ENCODE measurements at places on chromosomes 1 and 21.
A peak's percentile ranks its signal among the peaks of the same experiment; 100 is the strongest.

- DNase-seq, result peak; percentile 11
Measured at GRCh38 chr1:153288634-153289275, 24.0 kb downstream of the PGLYRP3 start.

GRCh38 chr1:71080230-71080738 lies 551 bp downstream of the ZRANB2 start:
- DNase-seq, result no peak

GRCh38 chr21:42125571-42126544 lies 54.7 kb downstream of the UMODL1 start:
- DNase-seq, result no peak

DNA sequence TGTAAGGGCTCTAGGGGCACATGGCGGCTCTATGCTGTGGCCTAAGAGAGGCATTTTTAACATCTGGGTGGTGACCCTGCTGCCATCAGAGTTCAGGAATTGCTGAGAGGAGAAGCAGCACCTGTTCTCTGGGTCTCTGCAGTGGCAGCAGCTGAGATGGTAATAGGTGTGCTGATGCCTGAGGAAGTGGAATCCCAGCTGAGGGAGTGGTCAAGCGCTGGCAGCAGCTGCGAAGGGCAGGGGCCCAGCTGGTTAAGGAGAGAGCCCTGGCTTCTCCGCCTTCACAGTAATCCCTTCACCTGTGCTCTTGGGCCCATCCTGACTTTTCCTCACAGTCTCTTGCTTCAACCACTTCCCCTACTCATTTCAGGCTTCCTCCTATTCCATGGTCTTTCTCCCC lies 39.8 kb downstream of the GJA5 start:
- no peak for DNase-seq

DNA sequence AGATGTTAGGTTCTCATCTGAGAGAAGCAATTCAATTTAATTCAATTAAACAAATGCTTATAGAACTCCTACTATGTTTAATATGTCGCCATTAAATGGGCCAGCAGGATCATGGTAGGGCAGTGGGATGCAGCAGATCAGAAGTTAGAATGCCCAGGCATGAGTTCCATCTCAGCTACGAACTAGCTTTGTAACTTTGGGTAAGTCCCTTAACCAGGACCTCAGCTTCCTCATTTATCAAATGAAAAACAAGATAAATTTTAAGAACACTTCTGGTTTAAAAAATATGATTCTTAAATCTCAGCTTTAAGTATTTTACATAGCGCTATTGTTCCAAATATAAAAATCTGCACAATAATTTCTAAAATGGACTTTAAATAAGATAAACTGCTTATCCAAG lies 67.5 kb upstream of the GFI1 start:
- no peak for DNase-seq

DNA sequence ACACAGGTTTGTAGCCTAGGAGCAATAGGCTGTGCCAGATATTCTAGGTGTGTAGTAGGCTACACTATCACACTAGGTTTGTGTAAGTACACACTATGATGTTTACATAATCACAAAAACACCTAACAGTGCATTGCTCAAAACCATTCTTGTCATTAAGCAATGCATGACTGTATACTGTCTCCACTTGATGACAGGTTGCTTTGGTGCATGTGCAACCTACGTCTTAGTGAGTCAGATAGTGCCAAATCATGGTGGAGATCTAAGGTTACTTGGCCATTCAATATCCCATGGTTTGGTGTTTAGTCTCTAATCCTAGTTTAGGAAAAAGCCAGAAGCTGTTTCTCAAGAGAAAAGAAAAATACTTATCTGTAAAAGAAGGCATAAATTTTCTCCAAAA lies 181.1 kb downstream of the KCNK2 start:
- DNase-seq, result no peak

DNA sequence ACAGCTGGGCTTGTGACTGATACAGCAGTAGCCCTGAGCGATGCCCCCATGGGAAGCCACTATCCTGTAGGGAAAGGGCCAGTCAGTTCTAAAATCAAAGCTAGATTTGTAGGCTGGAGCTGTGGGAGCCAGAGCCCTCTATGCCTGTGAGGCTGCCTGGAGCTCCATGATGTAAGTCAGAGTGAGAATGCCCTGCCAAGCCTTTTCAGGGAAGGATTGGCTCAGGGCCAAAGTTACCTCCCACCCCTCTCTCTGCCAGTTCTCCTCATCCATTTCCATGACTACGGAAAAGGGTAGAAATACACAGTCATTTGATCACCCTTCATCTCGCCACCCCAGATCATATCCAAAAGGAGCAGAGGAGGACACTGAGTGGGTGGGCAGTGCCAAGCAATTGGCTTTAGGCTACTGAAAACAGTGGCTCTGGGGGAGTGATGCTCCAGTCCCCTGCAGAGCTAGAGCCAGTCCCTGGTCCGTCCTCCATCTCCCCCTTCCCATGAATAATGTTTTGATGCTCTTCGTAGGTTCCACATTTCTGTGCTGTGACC lies 59.5 kb upstream of the KCNA3 start:
- no peak for DNase-seq

DNA sequence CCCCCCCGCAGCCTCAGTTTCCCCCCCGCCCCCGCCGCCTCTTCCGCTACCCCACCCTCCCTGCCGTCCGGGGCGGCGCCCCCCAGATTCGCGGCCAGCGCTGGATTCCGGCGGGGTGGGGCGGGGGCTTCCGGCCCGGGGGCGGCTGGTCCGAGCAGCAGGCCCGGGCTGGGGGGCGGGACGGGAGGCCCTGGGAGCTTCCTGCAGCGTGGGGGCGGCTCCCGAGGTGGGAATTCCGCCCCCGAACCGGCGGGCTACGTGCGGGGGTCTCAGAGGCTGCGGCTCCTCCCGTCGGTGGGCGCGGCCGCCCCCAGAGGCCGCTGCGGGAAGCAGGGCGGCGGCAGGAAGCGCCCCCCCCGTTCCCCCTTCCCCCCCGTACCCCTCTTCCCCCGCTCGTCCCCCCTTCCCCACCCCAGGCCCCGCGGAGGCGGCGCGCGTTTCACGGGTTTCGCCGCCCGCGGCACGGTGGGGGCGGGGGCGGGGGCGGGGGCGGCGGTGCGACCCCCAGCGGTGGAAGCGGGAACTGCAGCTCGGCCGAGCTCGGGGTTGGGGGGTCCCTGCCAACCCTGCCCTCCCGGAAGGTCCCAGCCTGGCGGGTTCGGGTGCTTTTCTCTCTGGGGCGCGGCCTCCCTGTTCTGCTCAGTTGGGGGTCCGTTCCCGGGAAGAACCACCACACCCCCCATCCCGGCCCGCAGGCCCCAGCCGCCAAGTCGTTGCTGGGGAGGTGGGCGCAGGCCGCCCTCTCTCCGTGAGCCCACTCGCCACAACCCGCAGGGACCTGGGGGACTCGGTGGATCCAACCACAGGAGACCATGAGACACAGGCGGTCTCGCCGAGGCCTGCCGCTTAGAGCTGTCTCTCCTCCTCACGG lies 76.3 kb downstream of the MORN1 start:
- DNase-seq, result peak; percentile 63

GRCh38 chr1:162905174-162906158 lies 44.5 kb upstream of the CCDC190 start:
- no peak for DNase-seq

GRCh38 chr1:62382658-62382955 lies 54.2 kb upstream of the USP1 start:
- DNase-seq, result no peak

DNA sequence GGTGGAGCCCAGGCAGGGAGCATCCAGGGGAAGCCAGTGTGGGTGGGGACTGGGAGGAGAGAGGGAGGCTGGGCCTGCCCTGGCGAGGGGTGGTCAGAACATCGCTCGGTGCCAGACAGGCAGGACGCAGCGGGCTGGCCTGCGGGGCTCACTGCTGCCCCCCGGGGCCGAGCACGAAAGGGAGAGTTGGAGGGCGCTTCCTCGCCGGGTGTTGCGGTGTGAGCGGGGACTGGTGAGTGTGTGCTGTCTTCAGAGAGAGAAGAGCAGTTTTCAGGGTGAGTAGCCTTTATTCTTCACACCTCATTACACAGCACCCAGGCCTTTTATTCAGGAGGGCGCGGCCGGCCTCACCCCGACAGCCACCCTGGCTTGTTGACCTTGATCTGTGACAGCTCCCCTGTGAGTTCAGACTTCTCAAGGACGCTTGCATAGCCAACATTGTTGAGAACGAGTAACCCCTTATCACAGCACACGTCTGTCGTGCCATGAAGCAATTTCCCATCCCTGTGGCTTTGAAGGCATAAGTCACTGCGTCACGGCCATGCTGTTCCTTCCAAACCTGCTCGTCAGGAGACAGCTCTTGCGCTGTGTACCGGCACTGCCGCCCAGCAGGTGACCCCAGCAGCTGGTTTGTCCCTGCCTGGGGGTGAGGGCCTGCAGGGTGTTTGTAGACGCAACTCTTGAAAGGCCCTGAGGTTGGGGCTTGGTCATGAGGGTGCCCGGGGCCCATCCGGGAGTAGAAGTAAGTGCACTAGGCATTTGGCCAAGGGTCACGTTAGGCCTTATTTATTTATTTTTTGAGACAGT lies 54.6 kb downstream of the PRKCZ start:
- DNase-seq, result no peak

GRCh38 chr1:100080331-100080730 lies 52.4 kb downstream of the SASS6 start:
- DNase-seq, result no peak

- no peak for DNase-seq
Measured at GRCh38 chr1:101959456-101959855, 37.3 kb downstream of the OLFM3 start.

DNA sequence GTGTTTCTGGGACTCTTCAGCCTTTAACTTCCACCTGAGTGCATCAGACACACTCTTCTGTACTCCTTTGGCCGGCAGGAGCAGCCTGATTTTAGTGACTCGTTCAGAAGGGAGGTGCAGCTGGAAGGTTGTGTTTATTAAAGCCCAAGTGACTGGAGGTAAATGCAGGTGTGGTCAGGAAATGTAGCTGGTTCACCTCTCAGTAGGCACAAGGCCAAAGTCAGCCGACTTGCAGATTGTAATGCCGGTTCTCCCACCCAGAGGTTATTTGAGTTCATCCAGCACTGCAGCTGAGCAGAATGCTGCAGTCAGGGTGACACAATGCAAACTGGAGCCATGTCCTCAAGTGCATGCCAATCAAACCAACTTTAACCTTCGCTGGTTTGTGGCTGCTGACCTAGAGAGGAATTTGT lies 91.5 kb downstream of the SPATA46 start:
- DNase-seq, result no peak

GRCh38 chr1:114462341-114462740 lies 48.7 kb downstream of the TRIM33 start:
- DNase-seq, result no peak

GRCh38 chr1:201554789-201555592 lies 16.1 kb downstream of the NAV1 start:
- DNase-seq, result no peak

- DNase-seq, result no peak
Measured at GRCh38 chr1:147609358-147609757, 61.0 kb downstream of the ACP6 start.

DNA sequence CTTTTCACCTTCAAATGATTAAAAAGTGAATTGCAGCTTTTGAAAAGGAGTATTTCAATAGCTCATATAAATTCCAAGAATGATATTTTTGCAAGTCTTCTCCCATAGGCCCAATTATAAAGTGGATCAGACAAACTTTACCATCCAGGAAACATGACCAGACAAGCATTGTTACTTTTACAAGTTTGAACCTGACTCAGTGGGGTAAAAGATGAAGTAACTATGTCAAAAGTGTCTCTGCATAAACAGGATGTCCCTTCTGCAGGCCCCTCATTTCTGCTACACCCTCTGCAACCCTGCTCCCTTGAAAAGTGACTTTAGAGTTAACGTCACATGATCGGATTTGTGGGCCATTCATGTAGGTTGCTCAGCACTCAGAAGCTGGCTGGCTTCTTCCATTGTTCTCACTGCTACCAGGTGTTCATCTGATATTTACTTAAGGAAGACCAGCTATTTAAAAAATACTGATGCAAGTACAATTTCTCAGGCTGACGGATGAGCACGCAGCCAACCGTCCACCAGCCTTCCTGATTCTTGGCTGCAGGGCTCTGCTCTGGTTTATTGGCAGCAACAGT lies 32.3 kb downstream of the URB1 start:
- DNase-seq, result no peak

DNA sequence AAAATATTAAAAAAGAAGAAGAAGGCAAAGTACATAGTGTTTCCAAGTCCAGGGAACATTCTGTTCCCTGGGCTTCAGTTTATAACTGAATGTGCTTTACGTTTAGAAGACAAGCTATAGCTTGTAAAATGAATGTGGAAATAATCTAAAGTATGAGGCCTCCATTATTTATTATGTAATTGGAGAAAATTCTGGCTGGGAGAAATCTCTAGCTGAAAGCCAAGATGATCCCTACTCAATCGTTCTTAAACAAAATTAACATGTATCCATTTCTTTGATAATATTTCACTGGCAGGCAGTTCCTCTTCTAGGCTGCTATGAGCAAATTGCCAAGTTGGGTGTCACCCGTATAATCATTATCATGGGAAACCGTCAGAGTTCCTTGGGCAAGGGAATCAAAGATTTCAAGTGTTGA lies 52.2 kb upstream of the ETS2 start:
- no peak for DNase-seq

GRCh38 chr1:77280962-77281361 lies 857 bp upstream of the AK5 start:
- DNase-seq, result no peak

GRCh38 chr21:32173121-32173724 lies 105.6 kb downstream of the MIS18A start:
- DNase-seq, result no peak

DNA sequence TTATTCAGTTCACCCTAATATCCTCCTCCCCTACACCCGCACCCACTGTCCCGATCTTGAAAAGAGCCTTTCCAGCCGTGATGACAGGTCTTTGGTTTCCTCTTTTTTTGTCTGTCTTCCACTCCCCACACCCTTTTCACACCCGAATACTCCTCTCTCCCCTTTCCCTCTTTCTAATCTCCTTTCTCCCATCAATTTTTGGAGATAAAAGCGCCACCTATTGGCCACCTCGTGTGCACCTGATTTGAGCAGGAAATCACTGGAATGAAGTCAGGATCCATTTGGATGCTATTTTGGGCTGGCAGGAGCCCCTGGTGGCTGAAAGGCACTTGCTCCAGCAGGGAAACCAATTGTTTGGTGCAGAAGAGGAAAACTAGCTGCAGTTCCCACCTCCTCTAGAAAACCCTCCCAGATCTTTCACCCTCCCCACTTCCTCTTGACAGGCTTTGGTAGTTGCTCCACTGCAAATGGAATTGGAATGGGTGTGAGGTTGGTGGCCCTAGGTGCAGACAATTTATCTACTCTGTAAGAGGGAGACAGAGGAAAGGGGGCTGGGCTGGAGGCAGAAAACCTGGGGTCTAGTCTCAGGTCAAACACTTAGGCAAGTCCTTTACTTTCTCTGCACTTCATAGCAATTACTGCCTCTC lies 8.4 kb downstream of the FOXE3 start:
- no peak for DNase-seq

DNA sequence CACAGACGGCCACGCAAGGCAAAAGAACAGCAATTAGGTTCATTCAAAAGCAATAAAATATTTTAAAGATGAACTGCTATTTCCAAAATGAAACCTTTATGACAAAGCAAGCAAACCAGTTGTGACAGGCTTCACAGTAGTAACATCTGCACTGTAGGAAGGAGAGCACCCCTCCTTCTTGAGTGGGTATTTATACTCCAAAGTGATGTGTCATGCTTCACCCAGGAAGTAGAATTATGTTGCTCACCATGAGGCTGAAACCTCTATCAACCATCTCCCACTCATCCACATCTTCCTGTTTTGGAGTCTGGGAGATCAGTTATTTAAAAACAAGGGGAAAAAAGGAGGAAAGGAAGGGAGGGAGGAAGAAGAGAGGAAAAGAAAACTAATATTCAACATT lies 885 bp downstream of the OR2T10 start:
- no peak for DNase-seq

- DNase-seq, result no peak
Measured at GRCh38 chr1:201222125-201222524, 31.5 kb downstream of the IGFN1 start.

- no peak for DNase-seq
Measured at GRCh38 chr21:27493542-27493941, 526.7 kb upstream of the ADAMTS5 start.
